ENCODE measurements at places on chromosomes 1 and 21.
A peak's percentile ranks its signal among the peaks of the same experiment; 100 is the strongest.

GRCh38 chr1:84758968-84759491 is 68.8 kb upstream of the SSX2IP start:
- DNase-seq: peak; percentile 65

DNA sequence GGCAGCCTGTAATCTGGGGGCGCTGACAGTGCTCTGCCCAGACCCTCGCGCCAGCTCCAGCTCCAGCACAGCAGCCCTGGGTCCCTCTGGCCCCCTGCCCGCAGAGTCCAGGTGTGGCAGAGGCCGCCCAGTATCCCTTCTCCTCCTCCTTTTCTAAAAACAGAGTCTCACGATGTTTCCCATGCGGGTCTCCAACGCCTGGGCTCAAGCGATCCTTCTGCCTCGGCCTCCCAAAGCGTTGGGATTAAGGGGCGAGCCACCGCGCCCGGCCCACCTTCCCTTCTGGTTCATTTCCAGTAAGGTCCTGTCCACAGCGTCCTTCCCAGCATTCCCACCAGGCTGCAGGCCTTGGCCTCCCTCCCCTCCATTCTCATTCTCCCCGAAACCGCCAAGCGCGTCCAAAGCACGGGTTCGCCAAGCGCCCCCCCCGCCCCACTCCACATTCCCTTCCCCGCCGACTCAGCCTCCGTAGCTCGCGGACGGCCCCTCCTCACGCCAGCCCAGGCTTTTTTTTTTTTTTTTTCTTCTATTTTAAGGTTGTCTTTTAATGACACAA is 2.0 kb upstream of the PCBP3 start:
- no peak for DNase-seq

- no peak for DNase-seq
Observed at GRCh38 chr1:224683936-224684335, 67.8 kb downstream of the CNIH3 start.

- no peak for DNase-seq
Observed at GRCh38 chr1:165325460-165326203, 30.9 kb downstream of the LMX1A start.

DNA sequence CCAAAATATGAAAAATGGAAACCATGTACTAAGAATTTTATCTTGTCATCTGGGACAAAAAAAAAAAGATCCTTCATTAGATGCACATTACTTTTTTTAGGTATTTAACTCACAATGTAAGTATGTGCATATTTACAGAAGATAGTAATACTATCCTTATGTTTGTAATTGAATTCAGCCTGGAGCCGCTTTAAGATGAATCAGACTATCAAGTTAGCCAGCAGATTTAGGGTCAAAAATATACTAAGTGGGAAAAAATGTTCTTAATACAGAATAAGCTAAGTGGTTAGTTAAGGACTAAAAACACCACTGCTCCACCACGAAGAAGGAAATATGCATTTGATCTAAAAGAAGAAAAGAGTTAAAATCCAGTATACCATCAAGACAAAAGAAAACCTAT is 49.1 kb downstream of the DSCAM start:
- DNase-seq: no peak

- no peak for DNase-seq
Observed at GRCh38 chr1:53572815-53573173, 113.6 kb downstream of the DMRTB1 start.

DNA sequence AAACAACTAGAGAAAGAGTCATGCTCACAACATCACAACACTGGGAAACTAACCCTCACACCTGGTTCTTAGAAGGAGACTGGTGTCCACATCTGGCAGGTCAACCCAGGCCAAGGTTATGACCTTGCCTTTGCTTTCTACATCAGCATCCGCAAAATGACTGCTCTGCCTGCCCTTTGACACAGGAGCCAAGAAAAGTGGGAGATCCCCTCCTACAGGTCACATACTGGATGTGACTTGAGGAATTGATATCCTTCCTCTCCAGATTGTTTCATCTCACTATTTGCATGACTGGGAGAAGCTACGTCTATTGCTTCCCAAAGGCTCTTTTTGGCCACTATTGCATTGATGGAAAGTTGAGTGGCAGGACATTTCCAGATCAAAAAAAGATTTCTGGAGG is 115.5 kb downstream of the MIS18A start:
- DNase-seq: no peak

DNA sequence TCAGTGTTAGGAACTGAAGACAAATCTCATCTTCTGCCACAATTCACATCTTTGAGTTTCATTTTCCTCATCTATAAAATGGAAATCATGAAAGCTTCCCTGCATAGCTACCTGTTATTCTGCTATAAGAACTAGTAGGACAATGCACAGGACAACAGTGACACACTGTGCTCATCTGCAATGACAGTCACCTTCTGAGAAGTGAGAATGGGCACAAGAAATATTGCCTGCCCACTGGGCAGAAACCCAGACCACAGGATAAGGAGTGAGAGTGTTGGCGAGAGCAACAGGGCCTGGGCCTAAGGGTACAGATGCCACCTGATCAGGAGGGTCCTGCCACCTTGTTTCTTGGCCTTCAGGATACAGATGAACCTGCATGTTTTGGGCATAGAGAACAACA is 23.3 kb upstream of the ARTN start:
- DNase-seq: no peak

GRCh38 chr1:64861611-64862010 is 104.7 kb downstream of the JAK1 start:
- peak; percentile 3 for DNase-seq

- no peak for DNase-seq
Observed at GRCh38 chr1:244513493-244513892, 52.4 kb downstream of the CATSPERE start.
